Thoracic aorta (tissue), 2 donors: ENCODE measurements at places on chromosomes 1 and 21.

DNA sequence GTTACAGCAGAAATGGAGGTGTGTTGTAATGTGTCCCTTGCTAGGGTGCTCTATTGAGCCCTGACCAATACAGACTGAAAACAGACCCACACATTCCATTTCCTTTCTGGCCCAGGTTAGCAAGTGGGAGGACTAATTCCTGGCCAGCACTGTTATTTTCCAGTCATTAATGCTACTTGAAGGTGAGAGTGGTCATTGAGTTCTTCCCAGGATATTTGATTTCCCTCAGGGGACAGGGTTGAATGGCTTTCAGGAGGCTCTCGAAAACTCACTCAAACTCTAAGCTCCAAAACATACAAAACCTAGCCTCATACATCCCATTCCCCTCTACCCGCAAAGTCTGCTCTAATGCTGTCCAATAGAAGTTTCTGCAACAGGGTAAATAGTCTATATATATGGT, 6.2 kb downstream of the LRRC52 start:
- H3K4me3 ChIP-seq = no peak overlapping the region
- no peak for DNase-seq
- H3K27me3 ChIP-seq = no peaks in the 10 kb centered on the region
- no peak overlapping the region for H3K27ac ChIP-seq

GRCh38 chr1:169161496-169162194, 55.2 kb downstream of the ATP1B1 start:
- no peaks in the 10 kb centered on the region for H3K27me3 ChIP-seq
- H3K36me3 ChIP-seq = no peaks in the 10 kb centered on the region
- H3K4me1 ChIP-seq = no peaks in the 10 kb centered on the region
- no peak overlapping the region for H3K27ac ChIP-seq
- H3K4me3 ChIP-seq = no peak overlapping the region

DNA sequence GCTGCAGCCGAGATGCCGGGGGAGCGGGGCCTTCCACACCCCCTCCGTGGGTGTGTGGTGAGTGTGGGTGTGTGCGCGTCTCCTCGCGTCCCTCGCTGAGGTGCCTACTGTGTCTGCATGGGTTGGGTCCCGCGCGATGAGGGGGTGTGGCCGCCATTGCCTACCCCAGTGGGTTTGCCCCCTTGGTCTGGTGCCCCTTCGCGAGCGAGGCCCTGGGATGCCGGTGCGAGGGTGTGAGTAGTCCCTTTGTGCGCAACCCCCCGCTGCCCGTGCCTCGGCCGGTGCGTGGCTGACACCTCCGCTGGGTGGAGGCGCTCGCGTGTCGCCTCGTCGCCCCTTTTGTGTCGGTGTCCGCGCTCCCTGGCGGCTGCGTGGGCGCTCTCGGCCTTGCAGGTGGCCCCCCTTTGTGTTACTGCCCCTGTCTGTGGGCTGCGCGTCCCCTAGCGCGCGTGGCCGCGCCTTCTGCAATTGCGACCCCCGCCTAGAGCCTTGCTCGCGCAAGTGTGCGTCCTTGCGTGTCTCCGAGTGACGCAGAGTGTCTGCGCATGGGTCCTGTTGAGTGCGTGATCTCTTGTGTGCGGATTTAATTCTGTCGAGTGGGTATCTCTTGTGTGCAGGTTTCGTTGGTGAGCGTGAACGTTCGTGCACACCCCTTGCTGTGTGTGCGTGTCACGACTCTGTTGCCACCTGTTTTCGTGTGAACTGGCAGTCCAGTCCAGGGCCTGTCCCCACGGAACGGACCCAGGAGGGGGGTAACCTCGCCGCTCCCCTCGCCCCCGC, 553 bp downstream of the TTC3 start:
- H3K27ac ChIP-seq = peak overlapping the region; percentile 96
- no peaks in the 10 kb centered on the region for H3K36me3 ChIP-seq
- H3K4me3 ChIP-seq = peak overlapping the region; percentile 89
- peaks cover 12% of the 10 kb centered on the region for H3K4me1 ChIP-seq
- no peaks in the 10 kb centered on the region for H3K27me3 ChIP-seq

DNA sequence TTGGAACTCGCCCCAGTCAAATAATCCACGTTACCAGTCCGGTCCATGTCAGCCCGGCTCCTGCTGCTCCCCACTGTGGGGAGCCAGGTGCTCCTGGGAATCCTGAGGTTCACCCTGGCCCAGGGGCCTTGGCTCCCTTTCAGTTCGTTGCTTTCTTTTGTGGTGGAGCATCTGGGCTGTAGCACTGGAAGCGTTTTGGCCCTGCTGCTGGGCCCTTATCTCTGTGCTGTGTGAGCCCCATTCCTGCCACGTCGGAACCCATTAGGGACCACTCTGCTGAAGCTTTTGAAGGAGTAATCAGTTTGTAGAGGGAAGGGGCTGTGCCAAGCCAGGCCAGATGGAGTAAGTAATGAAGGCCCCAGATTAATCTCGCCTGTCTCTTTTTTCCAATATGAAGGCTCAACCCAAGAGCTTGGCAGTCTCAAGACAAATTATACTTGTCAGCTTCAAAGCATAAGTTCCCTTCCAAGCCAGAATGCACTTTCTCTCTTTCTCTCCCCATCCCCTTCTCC, 82.3 kb downstream of the PGM1 start:
- no peaks in the 10 kb centered on the region for H3K27me3 ChIP-seq
- no peak for DNase-seq
- H3K36me3 ChIP-seq = no peaks in the 10 kb centered on the region
- H3K27ac ChIP-seq = peak overlapping the region; percentile 54

- peak overlapping the region; percentile 5 for H3K27ac ChIP-seq
- no peak for DNase-seq
- peaks cover 15% of the 10 kb centered on the region for H3K4me1 ChIP-seq
- H3K36me3 ChIP-seq = no peaks in the 10 kb centered on the region
Measured at GRCh38 chr1:68379085-68379478, 70.7 kb downstream of the RPE65 start.

- no peaks in the 10 kb centered on the region for H3K4me1 ChIP-seq
- H3K27me3 ChIP-seq = no peaks in the 10 kb centered on the region
- H3K27ac ChIP-seq = no peak overlapping the region
- no peaks in the 10 kb centered on the region for H3K36me3 ChIP-seq
- no peak for DNase-seq
Measured at GRCh38 chr1:206890125-206891060, 6.8 kb upstream of the IL24 start.

DNA sequence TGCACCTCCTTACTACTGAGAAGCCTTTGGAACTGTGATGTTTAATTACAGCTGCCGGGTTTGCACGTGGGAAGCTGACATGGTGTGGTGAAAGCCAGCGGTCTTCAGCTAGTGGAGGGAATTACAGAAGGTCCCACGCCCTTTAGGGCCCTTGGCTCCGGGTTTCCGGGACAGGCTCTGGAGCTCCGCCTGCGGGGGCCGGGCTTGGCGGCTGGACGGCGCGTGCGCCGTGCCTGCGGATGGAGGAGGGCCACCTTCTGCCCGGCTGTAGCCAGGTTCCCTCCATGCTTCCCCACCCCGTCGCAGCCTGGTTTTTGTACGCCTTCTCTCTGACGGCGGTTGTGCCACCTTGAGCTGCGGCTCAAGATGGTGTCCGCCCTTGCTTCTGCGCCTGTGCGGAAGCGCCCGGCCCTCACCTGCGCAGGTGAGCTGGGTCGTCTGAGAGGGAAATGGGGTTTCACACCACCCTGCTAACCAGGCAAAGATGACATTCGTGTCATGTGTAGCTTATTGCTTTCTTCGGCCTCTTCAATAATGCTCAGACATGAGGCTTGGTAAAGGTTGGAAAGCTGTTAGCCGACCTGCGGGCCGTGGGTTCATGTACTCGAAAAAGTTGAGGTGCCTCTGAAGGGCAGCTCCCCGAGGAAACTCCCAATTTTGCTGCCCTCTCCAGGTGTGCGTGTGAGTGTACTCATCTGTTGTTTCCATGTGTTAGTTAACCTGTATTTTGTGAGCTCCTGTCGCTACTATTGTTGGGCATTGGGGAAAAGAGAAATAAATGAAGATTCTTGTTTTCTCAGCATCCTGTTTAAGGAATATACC, 36.6 kb upstream of the OPRD1 start:
- H3K4me3 ChIP-seq = peak overlapping the region; percentile 58
- peaks cover 12% of the 10 kb centered on the region for H3K36me3 ChIP-seq
- DNase-seq = peak; percentile 18
- H3K27me3 ChIP-seq = no peaks in the 10 kb centered on the region

DNA sequence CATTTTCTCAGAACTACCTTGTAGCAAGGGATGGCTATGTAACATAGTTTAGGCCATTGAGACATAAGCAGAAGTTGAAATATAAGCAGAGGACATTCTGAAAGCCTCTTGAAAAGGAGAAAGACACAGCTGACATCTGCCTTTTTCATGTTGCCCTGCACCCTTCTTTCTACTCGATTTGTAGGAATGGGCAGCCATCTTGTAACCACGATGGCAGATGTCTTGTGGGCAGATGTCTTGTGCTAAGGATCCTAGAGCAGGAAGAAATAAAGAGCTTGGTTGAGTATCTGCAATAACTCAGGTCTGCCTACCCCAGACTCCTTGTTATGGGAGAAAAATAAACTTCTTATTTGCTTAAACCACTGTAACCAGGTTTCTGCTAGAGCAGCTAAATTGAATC, 351.0 kb downstream of the PDE4B start:
- no peaks in the 10 kb centered on the region for H3K4me1 ChIP-seq
- H3K36me3 ChIP-seq = no peaks in the 10 kb centered on the region
- H3K27me3 ChIP-seq = no peaks in the 10 kb centered on the region
- H3K4me3 ChIP-seq = no peak overlapping the region
- DNase-seq = no peak
